Endodermal cell (in vitro differentiated cells): ENCODE measurements at places on chromosomes 5 and 9.
A peak's percentile ranks its signal among the peaks of the same experiment; 100 is the strongest.

- H3K27me3 ChIP-seq, result no peaks in the 10 kb centered on the region
- H3K4me1 ChIP-seq, result no peaks in the 10 kb centered on the region
- H3K36me3 ChIP-seq, result peaks cover 83% of the 10 kb centered on the region
- DNase-seq, result no peak
- H3K27ac ChIP-seq, result no peak overlapping the region
These were observed 65.5 kb upstream of the POU4F3 start for GRCh38 chr5:146273109-146273508.

DNA sequence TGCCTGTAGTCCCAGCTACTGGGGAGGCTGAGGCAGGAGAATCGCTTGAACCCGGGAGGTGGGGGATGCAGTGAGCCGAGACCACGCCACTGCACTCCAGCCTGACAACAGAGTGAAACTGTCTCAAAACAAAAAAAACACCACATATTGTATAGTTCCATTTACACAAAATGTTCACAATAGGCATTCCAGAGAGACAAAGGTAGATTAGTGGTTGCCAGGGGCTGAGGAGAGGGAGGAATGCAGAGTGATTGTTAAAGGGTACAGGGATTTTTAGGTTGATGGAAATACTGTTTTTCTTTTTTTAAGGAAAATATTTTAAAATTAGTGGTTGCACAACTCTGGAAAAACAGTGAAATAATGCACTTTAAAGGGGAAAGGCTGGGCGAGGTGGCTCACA lies 19.6 kb downstream of the ETF1 start:
- H3K4me3 ChIP-seq, result no peak overlapping the region
- no peak for DNase-seq
- no peaks in the 10 kb centered on the region for H3K27me3 ChIP-seq
- no peaks in the 10 kb centered on the region for H3K4me1 ChIP-seq
- H3K27ac ChIP-seq, result peak overlapping the region; percentile 88

DNA sequence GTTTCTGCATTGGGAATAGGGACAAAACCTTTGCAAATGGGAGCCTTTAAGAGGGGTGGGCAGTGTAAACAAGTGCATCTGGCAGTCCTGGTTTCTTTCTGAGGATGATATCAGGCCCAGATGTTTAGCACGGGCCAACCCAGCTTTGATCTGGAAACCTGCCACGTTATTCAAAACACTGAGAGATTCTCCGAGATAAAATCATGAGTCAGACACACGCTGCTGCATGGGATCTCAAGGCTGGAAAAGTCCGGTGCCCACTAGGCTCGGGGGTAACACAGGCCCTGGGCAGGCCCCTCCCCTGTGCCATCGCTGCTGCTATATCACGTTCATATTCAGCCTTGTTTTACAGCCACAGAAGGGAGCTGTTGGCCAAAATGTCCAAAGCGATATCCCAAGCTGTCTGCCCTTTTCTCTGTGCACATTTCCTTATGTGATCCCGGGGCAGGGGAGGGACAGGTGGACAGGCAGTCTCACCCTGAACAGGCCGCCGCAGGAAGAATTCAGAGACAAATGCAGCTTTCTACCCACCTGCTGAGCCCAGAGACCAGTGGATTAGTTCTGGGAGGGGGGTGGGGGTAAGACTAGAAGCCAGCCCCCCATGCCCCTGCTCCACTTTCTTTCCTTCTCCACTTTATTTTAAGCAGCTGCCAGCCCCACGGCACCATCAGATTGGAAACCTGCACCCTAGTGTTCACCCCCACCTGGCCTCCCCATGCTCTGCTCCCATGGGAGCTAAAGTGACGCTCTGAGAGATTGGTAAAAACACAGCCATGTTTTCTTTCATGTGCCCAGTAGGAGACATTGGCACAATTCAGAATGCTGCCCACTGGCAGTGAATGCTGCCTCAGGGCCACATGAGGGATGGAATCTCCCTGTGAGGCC lies 63.1 kb downstream of the TMOD1 start:
- no peaks in the 10 kb centered on the region for H3K27me3 ChIP-seq
- no peaks in the 10 kb centered on the region for H3K4me1 ChIP-seq
- DNase-seq, result peak; percentile 39
- no peak overlapping the region for H3K27ac ChIP-seq
- H3K36me3 ChIP-seq, result no peaks in the 10 kb centered on the region
- no peak overlapping the region for H3K4me3 ChIP-seq

- DNase-seq, result no peak
- H3K27me3 ChIP-seq, result no peaks in the 10 kb centered on the region
- H3K4me3 ChIP-seq, result no peak overlapping the region
- H3K36me3 ChIP-seq, result no peaks in the 10 kb centered on the region
These were observed 40.6 kb downstream of the WWC1 start for GRCh38 chr5:168332042-168332441.

DNA sequence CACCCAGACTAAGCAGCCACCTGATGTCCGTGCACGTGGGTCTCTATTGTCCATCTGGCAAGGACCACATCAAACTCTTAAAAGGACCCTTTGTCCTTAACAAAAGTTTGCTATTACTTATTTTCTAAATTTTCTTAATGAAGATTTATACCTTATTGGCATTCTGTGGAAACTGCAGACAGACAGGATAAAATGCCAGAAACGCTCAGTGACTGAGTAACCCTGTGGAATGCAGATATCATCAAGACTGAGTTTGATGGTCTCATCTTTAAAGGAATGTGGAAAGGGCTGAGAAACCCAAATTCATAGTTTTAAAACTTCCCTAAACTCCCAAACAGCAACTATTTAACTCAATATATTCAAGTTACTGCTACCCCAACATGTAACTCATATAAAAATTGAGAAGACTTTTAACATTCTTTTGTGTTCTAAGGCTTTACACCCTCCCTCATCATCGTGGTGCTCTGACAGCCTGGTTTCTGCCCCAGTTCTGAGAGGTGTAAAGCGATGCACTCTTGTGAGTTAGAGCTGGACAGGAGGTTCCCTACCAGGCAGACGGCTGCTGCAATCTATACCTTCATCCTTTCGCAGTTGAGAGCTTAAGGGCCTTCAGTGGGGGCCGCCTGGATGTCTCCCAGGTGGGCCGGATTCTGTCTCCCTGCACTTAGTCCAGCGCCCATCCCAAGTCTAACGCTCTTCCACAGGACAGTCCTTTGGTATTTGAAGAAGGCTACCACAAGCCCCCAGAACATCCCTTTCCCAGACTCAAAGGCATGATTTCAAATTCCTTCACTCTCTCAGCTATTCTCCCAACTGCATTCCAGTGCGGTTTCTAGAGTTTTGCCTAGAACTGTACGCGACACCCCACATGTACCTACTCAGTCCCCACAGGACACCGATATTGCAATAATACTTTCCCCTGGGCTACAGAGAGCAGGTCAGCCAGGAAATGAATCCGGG lies 68.9 kb downstream of the DAP start:
- H3K4me3 ChIP-seq, result no peak overlapping the region
- no peak overlapping the region for H3K27ac ChIP-seq
- H3K36me3 ChIP-seq, result peaks cover 20% of the 10 kb centered on the region
- H3K4me1 ChIP-seq, result peaks cover 5% of the 10 kb centered on the region
- DNase-seq, result no peak
- no peaks in the 10 kb centered on the region for H3K27me3 ChIP-seq

DNA sequence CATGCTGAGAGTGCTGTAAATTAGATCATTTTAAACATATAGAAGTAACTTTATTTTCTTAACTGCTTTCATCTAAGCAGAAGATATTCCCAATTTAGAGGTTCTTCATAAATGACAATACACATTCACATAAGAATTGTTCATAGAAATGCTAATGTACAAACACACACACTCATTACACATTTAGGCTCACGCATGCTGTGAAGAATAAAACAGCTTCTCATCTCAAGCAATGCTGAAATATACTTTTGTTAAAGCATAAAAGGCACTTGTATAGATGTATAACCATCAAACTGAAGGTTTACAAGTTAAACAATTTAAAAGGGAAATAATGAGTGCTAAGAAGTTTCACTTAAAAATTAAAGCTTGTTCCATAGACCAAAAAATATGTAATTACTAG lies 18.1 kb upstream of the FTMT start:
- H3K4me3 ChIP-seq, result no peak overlapping the region
- no peak for DNase-seq
- H3K4me1 ChIP-seq, result no peaks in the 10 kb centered on the region
- no peaks in the 10 kb centered on the region for H3K36me3 ChIP-seq
- peak overlapping the region; percentile 74 for H3K27ac ChIP-seq

DNA sequence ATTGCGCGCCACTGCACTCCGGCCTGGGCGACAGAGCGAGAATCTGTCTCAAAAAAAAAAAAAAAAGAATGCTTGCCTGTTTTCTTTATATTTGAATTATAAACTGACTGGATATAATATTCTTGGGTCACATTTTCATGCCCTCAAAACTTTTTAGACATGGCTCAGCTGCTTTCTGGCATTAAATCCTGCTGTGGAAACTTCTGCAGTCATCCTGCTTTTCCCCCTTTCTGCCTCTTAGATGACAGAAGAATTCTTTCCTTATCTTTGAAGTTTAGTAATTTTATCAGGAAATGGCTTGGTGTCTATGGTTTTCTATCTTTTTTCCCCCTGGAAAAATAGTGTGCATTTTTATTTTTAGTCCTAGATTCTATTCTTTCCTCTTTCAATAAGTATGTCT lies 234.5 kb downstream of the AOPEP start:
- DNase-seq, result no peak
- no peaks in the 10 kb centered on the region for H3K4me1 ChIP-seq
- no peak overlapping the region for H3K27ac ChIP-seq
- H3K27me3 ChIP-seq, result no peaks in the 10 kb centered on the region

DNA sequence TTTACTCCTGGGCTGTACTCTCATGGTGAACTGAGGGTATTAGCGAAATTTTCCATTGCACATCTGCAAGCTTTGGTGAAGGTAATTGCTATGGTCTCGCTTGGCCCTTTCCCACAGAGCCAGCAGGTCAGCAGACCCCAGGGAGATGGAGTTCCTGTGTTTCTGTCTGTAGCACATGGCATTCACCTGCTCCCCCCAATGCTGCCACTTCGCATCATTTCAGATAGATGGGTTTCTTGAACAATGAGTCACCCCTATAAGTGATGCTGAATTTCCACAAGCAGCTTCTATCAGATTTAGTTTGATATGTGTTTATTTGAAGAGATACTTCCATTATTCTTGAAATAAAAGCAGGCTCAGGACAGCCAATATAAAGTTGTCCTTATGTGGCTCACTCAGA lies 117.8 kb downstream of the ERCC6L2 start:
- H3K27me3 ChIP-seq, result no peaks in the 10 kb centered on the region
- no peak overlapping the region for H3K4me3 ChIP-seq
- H3K27ac ChIP-seq, result no peak overlapping the region
- peaks cover 22% of the 10 kb centered on the region for H3K36me3 ChIP-seq

DNA sequence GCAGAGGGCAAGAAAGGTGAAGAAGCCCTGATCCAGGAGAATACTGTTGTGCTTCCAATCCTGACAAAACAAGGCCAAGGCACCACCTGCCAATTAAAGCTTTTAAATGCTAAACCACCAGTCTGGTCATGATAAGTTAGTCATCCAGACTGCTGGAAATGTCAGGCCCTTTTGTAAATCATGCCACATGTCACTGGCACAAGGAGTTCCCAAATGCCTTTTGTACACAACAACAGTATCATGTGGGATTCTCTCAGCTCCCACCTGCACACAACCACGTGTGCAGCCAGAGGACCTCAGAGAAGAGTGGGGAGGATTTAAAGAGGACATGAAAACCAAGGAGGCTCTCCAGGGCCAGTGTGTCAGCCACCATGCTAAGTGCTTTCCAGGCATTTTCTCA lies 99.3 kb downstream of the CDK5RAP2 start:
- no peaks in the 10 kb centered on the region for H3K27me3 ChIP-seq
- H3K27ac ChIP-seq, result no peak overlapping the region
- no peaks in the 10 kb centered on the region for H3K4me1 ChIP-seq
- DNase-seq, result peak; percentile 40

GRCh38 chr5:117077142-117077541 lies 502.5 kb upstream of the SEMA6A start:
- no peaks in the 10 kb centered on the region for H3K36me3 ChIP-seq
- H3K27me3 ChIP-seq, result no peaks in the 10 kb centered on the region
- no peak for DNase-seq
- H3K27ac ChIP-seq, result no peak overlapping the region

- no peak overlapping the region for H3K27ac ChIP-seq
- no peaks in the 10 kb centered on the region for H3K4me1 ChIP-seq
- peaks cover 6% of the 10 kb centered on the region for H3K27me3 ChIP-seq
- no peak for DNase-seq
These were observed 59.5 kb upstream of the ZNF366 start for GRCh38 chr5:72566746-72567145.

GRCh38 chr5:78961743-78962142 lies 23.4 kb downstream of the ARSB start:
- peaks cover 23% of the 10 kb centered on the region for H3K36me3 ChIP-seq
- no peak overlapping the region for H3K27ac ChIP-seq

DNA sequence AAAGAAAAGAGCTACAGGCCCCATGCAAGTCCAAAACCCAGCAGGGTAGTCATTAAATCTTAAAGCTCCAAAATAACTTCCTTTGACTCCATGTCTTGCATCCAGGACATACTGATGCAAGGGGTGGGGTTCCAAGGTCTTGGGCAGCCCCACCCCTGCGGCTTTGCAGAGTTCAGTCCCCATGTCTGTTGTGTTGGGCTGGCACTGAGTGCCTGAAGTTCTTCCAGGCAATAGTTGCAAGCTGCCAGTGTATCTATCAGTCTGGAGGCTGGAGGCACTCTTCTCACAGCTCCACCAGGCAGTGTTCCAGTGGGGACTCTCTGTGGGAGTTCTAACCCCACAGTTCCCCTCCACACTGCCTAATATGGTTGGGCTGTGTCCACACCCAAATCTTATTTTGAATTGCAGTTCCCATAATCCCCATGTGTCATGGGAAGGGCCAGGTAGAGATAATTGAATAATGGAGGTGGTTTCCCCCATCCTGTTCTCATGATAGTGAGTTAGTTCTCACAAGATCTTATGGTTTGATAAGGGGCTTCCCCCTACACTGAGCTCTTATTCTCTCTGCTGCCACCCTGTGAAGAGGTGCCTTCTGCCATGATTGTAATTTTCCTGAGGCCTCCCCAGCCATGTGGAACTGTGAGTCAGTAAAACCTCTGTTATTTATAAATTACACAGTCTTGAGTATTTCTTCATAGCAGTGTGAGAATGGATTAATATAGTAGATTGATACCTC lies 237.5 kb upstream of the ADRA1B start:
- H3K36me3 ChIP-seq, result no peaks in the 10 kb centered on the region
- H3K27me3 ChIP-seq, result no peaks in the 10 kb centered on the region
- H3K4me3 ChIP-seq, result no peak overlapping the region
- H3K4me1 ChIP-seq, result no peaks in the 10 kb centered on the region
- no peak overlapping the region for H3K27ac ChIP-seq

- H3K4me3 ChIP-seq, result no peak overlapping the region
- DNase-seq, result no peak
- no peaks in the 10 kb centered on the region for H3K27me3 ChIP-seq
- H3K36me3 ChIP-seq, result no peaks in the 10 kb centered on the region
- H3K4me1 ChIP-seq, result peaks cover 9% of the 10 kb centered on the region
- H3K27ac ChIP-seq, result no peak overlapping the region
These were observed 17.2 kb upstream of the GCNT1 start for GRCh38 chr9:76441551-76442322.

GRCh38 chr5:102875721-102876123 lies 120.6 kb downstream of the PAM start:
- no peaks in the 10 kb centered on the region for H3K36me3 ChIP-seq
- H3K27ac ChIP-seq, result no peak overlapping the region
- H3K4me3 ChIP-seq, result no peak overlapping the region
- DNase-seq, result no peak
- no peaks in the 10 kb centered on the region for H3K4me1 ChIP-seq
- peaks cover 15% of the 10 kb centered on the region for H3K27me3 ChIP-seq
